Activated CD8-positive, alpha-beta memory T cell treated with anti-CD3 and anti-CD28 coated beads, Interleukin-2, amount 10 ng/mL, durations not matched to agents 7 days and 5 days (primary cell): ENCODE measurements at places on chromosomes 6 and 20. TPM values are rescaled to one million over a fixed set of nuclear protein-coding genes. Genes with fewer than 3 reads are reported as not detected.

Gene C6orf141
- total RNA-seq: not detected

Gene MKKS
- 7.5 TPM for total RNA-seq

Gene NT5E
- total RNA-seq: 24.1 TPM

Gene KCNK5
- total RNA-seq: 30.8 TPM

Gene LHFPL5
- total RNA-seq: not detected

Gene NOL4L
- total RNA-seq: 18.3 TPM

Gene PDYN
- not detected for total RNA-seq

Gene KIF25
- not detected for total RNA-seq

Gene ADGRG6
- total RNA-seq: 0.26 TPM
